Activated CD8-positive, alpha-beta memory T cell treated with anti-CD3 and anti-CD28 coated beads for 1 hour (primary cell): ENCODE measurements at places on chromosomes 5 and 9.

DNA sequence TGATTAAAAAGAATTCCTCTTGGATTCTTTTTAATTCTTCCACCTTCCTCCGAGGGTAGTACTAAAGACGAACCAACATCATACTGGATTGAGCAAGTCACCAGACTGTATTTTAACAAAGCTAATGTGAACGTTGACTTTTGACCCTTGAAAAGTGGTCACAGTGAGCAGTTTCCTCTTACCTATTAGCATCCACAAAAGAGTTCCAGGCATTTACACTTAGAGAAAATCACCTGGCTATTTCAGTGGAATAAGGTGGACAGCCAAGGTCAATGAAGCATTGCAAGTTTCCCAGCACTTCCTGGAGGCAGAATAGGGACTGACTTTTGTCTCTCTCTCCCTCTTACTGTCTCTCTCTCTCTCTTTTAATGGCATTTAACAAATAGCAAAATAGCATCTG is 145.1 kb upstream of the DAB2 start:
- no peak for DNase-seq

DNA sequence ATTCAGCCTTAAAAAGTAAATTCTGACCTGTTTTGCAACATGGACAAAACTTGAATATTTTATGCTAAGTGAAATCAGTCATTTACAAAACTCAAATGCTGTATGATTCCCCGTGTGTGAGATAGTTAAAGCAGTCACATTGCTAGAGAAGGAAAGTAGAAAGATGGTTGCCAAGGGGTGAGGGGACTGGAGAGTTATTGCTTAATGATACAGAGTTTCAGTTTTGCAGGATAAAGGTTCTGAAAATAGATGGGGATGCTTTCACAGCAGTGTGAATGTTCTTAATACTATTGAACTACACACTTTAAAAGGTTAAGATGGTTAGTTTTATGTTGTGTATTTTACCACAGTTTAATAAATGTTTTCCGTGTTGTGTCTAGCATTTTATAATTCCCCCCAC is 51.2 kb downstream of the SGCD start:
- no peak for DNase-seq

DNA sequence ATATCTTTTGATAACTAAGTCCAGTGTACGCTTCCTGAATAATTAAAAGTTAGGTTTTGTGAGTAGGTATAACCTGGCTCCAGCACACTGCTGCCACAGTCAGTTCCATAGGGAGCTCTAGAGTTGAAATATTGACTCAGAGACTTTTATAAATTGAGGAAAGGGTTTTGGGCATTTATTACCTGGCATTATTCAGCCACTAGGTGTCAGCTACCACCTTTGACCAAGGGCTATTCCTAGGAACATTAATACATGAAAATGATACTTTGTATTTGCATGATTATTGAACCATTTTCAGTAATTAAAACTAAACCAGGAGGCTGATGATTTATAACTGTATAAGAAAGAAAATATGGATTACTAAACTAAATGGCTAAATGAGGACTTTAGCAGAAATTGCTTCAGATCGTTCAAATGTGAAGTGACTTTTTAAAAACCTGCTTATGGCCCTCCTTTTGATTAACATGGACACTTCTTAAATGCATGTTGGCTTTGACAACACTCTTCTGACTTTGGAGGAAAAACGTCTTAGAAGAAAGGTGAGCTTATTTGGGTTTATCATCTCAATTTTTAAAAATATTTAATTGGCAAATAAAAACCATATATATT is 83.0 kb downstream of the SMC2 start:
- no peak for DNase-seq

GRCh38 chr5:156121234-156121633 is 205.7 kb upstream of the SGCD start:
- DNase-seq: no peak

- no peak for DNase-seq
Measured at GRCh38 chr5:165031371-165031770, 1526.0 kb downstream of the MAT2B start.

GRCh38 chr5:62199792-62200716 is 106.0 kb upstream of the KIF2A start:
- no peak for DNase-seq

DNA sequence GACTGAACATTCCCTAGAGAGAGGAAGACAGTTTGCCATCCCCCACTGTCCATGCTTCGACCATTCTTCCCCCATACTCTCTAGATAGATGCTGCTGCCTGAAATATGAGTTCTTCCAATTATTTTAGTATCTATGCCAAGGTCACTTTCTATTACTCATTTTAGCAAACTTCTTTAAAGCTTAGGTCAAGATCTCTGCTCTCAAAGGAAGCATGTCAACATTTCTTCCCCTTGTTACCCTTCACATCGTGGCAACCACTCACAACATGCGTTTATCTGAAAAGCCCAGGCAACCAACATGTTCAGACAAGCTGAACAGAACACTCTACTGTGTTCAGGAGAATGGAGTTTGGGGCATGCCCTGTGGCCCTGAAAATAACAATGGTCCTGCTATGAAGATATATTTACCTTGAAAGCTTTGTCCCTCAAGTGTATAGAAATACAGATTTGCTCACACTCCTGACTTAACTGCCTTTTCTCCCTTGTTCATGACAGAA is 138.4 kb upstream of the KIF2A start:
- no peak for DNase-seq

- DNase-seq: no peak
Measured at GRCh38 chr9:16197578-16198370, 644.9 kb downstream of the CCDC171 start.

DNA sequence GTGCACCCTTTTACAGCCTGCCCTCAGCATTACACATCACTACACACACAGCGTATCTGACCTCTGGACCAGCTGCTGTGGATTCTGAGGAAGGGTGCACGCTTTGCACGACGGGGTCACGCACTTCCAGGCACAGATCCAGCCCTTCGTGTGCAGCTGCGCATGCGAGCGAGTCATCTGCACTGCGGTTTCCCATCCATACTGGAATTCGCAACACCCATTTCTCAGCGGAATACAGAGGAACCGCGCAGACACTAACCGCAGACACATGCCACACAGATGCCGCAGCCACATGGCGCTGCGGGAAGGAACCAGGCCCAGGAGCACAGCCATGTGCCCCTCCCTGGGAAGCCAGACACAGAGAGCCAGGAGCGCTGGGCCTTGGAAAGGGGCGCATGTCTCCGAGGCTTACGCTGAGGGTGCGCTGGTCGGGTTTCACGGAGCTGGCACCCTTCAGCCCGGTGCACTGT is 43.5 kb downstream of the PNPLA7 start:
- no peak for DNase-seq

GRCh38 chr5:32241034-32241783 is 67.1 kb upstream of the GOLPH3 start:
- DNase-seq: no peak
